ENCODE measurements at places on chromosomes 3 and 15.

GRCh38 chr15:45287390-45287956 is 35.4 kb downstream of the SLC28A2 start:
- no peak for DNase-seq

GRCh38 chr3:126355777-126356372 is 1.3 kb downstream of the KLF15 start:
- DNase-seq: peak; percentile 90

GRCh38 chr15:66924889-66925288 is 140.5 kb upstream of the SMAD3 start:
- DNase-seq: no peak

- DNase-seq: peak; percentile 84
Observed at GRCh38 chr15:25790000-25790660, 73.0 kb downstream of the ATP10A start.

DNA sequence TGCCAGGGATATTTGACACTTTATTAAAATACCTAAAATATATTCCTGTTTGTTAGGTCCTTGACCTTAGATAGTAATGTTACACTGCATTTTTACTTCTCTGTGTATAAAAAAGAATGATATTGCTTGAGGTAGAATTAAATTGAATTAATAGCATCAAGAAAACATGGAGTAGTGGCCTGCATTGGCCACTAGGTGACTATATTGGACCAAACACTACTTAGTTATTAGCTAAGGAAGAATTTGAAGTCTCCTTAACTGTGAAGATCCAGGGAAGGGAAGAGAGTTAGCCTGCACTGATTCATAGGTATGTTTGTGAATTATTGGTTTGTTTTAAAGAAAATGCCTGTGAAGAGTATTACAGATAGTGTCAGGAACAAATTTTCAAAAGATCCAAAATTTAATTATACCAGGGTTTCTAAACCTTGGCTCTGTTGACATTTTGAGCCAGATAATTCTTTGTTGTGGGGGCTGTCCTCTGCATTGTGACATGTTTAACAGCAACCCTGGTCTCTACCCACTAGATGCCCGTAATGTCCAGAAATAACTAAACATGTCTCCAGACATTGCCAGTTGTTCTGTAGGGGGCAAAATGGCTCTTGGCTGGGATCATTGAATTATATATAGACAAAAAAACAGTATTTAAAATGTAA is 103.6 kb upstream of the THSD4 start:
- peak; percentile 51 for DNase-seq

DNA sequence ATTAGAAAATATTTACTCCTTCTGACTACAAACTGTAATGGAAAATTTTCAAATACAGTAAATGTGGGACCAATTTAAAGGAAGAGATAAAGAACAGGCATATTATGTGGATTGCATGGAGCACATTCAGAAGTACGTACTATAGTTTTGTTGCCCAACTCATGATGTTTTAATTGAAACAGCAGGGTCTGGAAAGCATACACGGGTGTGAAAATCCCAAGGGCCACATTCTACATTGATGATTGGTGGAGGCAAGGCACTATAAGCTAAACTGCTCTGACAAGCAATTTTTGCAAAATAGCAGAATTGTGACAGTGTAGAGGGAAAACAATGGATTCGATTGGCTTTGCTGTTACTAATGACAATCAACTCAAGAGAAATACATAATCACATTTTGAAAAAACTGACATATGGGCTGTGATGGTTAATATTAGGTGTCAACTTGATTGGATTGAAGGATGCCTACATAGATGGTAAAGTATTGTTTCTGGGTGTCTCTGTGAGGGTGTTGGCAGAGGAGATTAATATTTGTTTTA is 458.6 kb downstream of the PYDC2 start:
- DNase-seq: peak; percentile 5

DNA sequence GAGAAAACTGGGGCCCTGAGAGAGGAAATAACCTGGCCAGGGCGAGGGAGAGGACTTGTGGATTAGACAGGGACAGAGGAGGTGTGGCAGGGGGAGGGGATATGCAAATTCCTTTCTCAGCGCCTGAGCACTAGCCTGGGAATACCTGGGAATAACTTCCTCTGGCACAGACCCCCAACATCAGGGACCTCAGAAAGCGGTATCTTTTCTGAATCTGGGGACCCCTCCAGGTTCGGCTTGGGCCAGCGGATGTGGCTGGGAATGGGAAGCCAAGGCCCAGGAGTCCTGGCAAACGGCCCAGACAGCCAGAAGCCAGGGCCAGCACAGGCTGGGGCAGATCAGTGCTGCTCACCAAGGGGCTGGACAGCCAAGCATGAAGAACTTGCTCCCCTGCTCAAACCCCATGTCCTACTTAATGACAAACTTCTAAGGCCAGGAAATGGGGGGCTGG is 9.2 kb upstream of the ACSBG1 start:
- no peak for DNase-seq

DNA sequence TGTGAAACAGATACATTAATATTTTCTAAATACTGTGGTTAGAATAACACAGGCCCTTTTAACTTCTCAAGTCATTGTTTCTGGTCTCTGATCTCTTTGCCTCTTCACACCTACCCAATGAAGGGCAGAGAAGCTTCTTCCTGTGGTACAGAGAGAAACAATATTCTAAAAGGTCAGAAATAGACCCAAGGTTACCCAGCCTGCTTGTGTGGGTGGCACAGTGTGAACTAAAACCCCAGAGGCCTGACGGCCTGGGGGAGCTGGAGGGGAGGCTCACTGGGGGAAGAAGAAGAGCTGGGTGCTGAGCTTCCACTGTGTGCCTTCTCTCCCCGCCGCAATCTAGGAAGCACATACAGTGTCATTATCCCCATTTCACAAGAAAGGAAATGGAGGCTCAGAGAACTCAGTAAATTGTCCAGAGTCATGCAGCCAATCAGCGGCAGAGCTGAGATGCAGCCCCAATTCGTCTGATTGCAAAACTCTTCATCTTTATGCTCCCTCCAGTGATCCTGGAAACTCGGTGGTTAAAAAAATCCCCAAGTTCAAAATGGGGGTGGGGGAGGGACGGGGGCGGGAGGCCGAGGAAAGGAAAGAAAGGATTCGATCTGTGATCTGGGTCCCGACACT is 64.1 kb upstream of the HEG1 start:
- no peak for DNase-seq

DNA sequence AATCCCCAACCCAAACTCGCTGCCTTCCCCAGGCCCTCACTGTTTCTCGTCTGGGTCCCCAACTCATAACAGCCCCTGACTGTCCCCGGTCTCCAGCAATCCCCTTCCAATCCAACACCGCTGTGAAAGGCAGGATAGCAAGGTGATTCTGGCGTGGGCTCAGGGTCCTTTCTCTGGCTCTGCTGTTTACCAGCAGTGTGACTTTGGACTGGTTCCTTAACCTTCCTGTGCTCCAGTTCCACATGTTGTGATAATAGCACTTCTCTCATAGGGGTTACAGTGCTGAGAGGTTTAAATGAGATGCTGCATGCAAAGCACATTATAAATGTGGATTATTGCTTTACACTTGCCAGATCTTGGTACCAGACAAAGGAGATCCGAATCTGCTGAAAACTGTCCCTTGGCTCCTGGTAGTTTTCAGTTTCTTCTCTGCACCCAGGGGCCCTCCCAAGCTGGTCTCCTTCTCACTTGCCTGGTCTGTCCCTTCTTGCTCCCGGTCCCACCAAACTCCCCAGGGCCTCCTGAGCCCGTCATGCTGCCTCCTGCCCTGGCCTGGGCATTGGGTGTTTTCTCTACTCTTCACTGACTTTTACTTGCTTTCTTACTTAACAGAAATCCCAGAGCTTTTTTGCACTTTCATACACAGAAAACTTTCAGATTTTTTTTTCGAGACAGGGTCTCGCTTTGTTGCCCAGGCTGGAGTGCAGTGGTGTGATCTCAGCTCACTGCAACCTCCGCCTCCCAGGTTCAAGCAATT is 26.8 kb upstream of the CYP11A1 start:
- DNase-seq: no peak

- DNase-seq: no peak
Observed at GRCh38 chr15:47157827-47158226, 559.5 kb upstream of the SEMA6D start.

All from tongue (tissue), 3 donors.